ENCODE measurements at places on chromosomes 13 and 19.
A peak's percentile ranks its signal among the peaks of the same experiment; 100 is the strongest.

GRCh38 chr19:2213799-2214198 is 22.3 kb downstream of the PLEKHJ1 start:
- no peak for DNase-seq

DNA sequence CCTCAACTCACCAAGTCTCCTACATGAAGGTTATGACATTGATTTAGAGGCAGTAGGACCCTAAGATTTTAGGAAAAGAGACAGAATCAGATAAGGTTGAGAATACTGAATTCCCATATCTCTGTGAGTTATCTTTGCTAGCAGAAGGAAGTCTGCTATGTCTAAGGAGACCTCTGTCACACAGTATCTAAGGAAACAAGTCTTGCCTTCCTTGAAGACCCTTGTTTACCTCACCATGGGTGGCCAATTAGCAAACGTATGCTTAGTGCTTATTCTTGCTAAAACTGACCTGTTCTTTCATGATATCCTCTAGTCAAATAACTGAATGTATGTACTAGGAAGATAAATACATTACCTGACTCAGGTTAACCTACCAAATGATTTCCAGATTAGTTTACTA is 855.4 kb upstream of the SLITRK1 start:
- DNase-seq: no peak

DNA sequence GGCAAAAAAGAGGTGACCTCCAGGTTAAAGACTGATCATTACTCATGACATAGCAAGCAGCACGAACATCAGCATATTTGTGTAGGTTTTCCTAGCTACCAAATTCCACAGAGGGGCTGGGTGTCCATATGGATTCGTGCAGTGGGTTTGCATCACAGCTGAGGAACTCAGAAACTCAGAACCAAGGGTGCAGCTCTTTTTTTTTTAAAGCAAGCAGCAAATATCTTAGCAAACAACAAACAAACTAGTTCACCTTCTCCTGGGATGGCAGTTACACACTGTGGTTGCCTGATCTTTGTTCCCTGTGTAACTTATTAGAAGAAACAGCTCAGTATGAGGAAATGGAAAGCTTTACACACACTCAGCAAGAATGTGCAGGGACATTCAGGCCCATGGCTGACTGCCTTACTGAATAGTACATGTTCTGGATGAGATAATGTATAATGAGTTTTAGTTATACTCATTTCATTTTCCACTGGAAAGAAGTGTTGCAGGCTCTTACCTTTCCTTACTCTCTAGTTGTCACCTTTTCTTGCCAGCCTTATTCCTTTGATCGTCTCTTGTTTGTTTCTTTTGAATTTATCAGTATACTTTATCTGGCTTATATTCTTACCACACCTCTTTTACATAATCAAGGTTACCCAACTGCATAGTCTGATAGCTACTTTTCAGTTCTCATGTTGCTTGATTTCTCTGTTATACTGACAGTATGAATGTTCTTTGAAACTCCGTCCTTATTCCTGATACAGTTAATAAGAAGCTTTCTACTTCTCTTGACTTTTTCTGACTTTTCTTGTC is 4.3 kb downstream of the NDFIP2 start:
- DNase-seq: no peak

GRCh38 chr19:44690131-44690440 is 8.9 kb upstream of the CEACAM16 start:
- no peak for DNase-seq

GRCh38 chr13:98535501-98536354 is 41.2 kb downstream of the STK24 start:
- no peak for DNase-seq

DNA sequence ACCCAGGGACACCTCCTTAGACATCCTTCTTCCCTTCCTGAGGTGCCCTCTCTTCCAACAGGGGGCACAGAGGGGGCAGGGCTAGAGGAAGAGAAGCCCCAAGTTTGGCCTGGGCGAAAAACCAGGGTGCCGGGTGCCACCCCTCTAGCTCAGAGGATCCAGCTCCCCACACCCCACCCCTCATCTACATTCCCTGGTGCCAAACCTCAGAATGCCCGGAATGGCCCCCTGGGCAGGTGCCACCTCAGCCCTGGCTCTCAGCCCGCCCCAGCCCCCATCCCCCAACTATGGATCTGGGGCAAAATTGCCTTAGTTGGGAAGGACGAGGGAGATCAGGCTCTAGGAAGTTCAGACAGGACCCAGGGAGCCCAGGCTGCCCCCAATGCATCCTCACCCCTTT is 2.0 kb downstream of the CNN1 start:
- DNase-seq: no peak

DNA sequence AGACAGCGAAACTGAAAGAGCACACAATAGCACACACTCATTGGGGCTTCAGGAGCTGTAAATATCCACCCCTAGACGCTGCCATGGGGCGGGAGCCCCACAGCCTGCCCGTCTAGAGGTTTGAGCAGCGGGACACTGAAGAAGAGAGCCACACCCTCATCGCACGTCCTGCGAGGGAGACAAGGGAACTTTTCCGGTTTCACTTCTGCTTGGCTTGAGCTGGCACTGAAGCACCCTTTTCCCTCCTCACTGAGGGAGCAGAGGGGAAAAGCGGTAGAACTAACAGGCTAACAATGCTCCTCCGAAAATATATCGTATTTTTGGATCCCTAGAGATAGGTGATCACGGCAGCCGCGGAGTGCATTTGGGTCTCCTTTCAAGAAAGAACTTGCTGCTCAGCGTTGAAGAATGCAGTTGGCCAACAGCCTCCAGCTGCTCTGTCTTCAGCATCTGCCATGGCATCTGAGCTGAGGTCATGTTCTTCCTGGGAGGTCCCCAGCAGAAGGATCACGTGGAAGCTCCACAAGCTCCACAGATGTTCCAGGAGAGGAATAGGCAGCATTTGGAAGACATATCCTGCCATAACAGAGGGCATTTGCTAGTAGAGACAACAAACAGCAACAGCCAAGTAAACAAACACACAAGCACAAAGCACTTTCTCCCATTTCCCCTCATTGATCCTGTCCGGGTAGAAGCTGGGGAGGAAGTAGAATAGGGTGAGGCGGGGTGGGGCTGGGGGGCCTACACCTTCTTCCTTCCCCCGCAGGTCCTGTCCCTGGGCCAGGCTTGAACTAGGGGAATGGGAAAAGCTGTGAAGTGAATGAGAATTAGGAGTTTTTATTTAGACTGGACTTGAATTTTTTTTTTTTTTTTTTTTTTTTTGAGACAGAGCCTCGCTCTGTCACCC is 44.8 kb upstream of the ALOX5AP start:
- peak; percentile 18 for DNase-seq

- no peak for DNase-seq
Observed at GRCh38 chr13:66009241-66009640, 1220.9 kb downstream of the PCDH9 start.

DNA sequence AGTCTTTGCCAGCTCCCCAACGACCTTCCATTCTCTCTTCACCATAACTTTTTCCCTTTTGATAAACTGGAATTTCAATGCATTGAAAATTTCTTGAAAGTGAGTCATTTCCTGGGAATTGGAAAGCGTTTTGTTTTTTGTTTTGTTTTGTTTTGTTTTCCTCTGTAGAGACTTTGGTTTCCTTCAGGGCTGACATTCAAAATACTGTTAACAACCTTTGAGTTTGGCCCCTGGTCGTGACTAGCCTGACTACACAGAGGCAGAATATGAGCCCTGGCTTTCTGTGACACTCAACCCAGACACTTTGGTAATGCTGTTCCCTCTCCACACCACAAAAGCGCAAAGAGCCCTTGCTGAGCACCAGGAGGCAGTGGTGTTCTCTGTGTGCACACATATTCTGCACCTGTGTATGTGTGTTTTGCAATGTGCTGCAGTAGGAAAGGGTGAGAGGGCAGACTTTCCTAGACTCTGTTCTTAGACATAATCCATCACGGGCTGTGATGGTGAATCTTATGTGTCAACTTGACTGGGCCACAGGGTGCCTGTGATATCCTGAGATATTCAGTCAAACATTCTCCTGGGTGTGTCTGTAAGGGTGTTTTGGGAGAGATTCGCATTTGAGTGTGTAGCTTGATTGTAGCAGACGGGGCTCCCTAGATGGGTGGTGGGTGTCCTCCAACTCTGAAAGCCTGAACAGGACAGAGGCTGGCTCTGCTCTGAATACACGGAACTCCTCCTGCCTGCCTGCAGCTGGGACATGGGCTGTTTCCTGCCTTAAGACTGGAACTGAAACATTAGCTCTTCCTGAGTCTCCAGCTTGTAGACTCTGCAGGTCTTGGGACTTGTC is 29.5 kb upstream of the ANKRD10 start:
- DNase-seq: peak; percentile 35

- no peak for DNase-seq
Observed at GRCh38 chr13:96431044-96431581, 341.2 kb downstream of the HS6ST3 start.

DNA sequence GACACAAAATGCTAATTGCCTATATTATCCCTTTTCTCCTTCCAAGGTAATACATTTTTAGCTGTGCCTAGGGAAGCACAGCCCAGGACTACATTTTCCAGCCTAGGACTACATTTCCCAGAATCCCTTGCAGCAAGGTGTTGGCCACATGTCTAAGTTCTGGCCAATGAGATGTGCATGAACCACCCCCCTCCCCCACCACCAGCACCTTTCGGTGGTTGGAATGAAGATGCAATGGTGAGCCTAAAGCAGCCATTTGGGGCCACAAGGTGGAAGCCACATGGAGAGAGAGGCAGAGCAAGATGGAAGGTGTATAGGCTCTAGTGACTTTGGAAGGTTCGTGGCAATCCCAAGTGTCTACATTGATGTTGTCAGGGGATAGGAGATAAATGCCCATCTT is 16.2 kb downstream of the UNC13A start:
- DNase-seq: peak; percentile 11

DNA sequence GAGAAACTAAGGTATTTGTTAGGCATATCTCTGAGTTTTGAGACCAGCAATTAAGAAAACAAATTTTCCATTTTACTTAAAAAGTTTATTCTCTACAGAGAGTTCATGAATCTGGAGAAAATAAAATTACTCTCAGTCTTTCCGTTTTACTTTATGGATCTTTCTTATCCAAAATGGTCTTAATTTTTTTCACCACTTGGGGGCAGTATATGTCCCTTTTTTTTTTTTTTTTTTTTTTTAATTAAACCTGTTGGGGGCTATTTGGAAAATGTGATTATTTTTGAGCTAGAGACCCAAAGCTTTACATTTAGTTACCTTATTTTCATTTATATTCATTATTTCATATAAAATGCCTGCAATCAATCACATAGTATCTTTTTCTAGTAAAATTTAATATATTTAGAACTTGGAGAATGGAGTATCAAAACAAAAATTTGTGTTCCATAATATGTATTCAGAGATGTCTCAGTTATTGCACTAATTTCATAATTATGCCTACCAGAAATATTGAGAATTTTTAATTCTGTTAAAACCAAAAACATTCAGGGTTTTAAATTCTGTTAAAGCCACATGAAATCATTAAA is 27.1 kb downstream of the PIBF1 start:
- no peak for DNase-seq

DNA sequence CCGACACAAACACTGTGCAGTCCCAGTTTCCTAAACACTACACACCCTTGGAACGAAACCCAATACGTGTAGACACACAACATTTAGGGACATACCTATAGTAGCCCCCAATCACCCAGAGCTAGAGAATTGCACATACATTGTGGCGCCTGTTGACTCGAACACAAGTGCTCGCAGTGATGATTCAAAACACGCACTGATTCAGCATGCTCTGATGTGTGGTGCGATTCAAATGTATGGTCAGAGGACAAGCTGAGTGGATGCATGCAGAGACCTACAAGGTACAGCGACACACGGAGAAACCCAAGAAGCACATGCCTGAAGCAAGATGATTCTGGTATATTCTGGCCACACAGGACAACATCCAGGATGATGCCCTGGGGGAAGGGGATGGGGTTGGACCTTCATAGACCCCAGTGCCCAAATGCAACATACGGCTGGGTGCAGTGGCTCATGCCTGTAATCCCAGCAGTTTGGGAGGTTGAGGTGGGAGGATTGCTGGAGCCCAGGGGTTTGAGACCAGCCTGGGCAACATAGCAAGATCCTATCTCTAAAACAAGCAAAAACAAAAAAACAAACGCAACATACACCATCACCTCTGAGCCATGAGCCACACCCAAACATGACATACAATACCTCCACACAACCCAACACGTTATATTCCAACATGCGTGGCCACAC is 997 bp upstream of the KCNN4 start:
- DNase-seq: peak; percentile 40

GRCh38 chr13:65677906-65678305 is 1552.2 kb downstream of the PCDH9 start:
- no peak for DNase-seq

DNA sequence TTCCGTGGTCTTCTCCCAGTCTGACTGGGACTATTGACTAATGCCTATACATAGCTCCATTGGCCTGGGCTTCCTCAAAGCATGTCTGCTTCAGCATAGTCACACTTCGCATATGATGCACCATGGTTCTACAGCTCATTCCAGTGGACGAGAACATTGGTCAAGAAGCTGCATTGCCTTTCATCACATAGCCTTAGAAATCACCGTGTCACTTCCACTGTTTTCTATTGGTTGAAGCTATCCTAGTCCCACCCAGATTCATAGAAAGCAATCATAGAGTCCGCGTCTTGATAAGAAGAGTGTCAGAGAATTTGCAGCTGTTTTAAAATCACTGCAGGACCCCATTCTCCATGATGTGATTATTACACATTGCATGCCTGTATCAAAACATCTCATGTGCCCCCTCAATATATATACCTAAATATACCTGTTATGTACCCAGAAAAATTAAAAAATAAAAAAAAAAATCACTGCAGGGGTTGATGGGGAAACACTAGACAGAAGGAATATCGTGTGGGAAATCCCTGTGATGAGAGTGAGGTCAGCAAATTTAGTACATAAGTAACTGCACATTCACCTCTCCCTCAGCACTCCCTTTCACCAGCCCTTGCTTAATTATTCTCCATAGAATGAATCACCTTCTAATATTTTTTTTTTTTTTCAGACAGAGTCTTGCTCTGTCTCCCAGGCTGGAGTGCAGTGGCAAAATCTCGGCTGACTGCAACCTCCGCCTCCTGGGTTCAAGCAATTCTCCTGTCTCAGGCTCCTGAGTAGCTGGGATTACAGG is 2.2 kb upstream of the ARHGAP33 start:
- DNase-seq: no peak

DNA sequence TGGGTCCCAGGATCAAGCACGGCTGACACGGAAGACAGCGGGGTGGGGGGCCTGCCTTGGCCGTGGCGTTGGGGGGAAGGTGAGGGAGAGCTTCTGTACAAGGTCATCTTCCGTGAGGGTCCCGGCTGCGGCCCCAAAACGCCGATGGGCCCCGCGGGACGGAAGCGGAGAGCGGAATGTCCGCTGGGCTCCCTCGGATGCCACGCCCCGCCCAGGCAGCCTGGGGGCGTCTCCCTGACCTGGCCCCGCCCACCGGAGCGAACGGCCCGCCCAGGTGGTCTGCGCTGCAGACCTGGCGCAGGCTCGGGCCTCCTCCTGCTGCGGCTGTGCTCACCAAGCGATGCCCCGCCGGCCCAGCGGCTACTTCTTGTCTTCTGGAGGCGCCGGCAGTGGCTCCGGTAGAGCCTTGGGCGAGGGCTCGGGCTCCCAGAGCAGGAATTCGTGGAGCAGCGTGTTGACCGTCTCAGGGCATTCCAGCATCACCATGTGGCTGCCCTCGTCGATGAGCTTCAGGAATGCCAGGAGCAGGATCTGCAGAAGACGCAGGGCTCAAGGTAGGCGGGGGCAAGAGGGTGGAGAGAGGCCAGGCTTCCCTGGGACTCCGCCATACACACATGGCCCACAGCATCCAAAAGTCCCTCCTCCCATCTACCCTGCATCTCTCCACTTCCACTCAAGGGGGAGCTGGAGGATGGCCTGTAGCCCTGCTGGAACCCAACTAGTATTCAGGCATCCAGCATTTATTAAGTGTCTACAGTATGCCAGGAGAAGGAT is 10.7 kb downstream of the ABHD8 start:
- peak; percentile 82 for DNase-seq

All from activated naive CD4-positive, alpha-beta T cell treated with Interleukin-2 at 50 U/mL for 16 hours (primary cell).